ENCODE measurements at places on chromosomes 1 and 21.

- DNase-seq, result no peak
These were observed 35.7 kb upstream of the AGL start for GRCh38 chr1:99814373-99814900.

GRCh38 chr1:52234014-52234413, 92.1 kb downstream of the ZFYVE9 start:
- no peak for DNase-seq

- no peak for DNase-seq
These were observed 84.6 kb downstream of the SELENOF start for GRCh38 chr1:86829321-86829720.

DNA sequence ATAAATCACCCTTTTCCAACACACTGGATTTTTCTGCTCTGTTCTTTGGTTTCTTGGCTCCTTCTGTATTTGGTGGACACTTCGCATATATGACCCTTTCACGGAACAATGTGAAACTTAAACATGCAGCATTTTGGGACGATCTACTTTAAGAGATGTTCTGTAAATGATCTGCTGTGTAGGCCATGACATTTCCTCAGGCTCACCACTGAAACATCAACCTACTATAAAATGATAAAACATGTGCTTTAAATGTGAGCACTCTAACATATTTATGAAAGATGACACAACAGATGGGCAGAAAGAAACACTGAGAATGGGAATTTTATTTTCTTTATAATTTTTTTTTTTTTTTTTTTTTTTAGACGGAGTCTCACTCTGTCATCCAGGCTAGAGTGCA, 316.3 kb upstream of the GREM2 start:
- DNase-seq, result no peak

DNA sequence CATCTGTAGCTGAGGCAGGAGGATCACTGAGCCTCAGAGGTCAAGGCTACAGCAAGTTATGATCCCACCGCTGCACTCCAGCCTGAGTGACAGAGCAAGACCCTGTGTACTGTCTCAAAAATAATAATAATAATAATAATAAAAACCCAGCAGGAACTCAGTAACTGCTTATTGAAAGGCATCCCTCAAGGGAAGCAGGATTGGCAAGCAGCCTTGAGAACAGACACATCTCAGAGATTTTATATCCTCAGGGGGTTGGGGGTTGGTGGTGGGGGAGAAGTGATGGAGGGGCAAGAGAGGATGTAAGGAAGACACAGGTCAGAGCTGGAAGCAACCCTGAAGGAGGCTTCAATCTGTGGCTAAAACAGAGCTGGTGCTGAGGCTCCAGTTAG, 29.6 kb downstream of the GNB1 start:
- no peak for DNase-seq

- no peak for DNase-seq
These were observed 47.5 kb downstream of the EVA1C start for GRCh38 chr21:32459972-32460371.

DNA sequence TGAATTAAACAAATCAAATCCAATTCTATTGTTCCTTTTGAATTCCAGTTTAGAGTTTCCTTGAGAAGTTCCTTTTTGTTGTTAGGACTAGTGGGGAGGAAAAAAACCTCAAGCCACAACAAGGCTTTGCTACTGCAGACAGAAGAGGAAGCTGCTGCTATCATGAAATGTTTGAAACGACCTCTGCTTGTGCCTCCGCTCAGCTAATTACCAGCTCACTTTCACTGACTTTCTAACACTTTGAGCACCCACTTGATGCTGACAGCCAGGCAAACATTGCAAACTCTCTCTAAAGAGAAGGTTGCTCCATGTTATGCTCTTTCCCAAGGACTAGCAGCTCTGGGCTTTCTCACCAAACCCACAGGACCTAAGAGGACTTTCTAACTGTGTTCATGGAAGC, 203.9 kb upstream of the PROX1 start:
- DNase-seq, result no peak

- DNase-seq, result no peak
These were observed 129.3 kb upstream of the PLPPR5 start for GRCh38 chr1:99133756-99134500.

GRCh38 chr1:158039380-158039779, 45.9 kb downstream of the KIRREL1 start:
- DNase-seq, result no peak

DNA sequence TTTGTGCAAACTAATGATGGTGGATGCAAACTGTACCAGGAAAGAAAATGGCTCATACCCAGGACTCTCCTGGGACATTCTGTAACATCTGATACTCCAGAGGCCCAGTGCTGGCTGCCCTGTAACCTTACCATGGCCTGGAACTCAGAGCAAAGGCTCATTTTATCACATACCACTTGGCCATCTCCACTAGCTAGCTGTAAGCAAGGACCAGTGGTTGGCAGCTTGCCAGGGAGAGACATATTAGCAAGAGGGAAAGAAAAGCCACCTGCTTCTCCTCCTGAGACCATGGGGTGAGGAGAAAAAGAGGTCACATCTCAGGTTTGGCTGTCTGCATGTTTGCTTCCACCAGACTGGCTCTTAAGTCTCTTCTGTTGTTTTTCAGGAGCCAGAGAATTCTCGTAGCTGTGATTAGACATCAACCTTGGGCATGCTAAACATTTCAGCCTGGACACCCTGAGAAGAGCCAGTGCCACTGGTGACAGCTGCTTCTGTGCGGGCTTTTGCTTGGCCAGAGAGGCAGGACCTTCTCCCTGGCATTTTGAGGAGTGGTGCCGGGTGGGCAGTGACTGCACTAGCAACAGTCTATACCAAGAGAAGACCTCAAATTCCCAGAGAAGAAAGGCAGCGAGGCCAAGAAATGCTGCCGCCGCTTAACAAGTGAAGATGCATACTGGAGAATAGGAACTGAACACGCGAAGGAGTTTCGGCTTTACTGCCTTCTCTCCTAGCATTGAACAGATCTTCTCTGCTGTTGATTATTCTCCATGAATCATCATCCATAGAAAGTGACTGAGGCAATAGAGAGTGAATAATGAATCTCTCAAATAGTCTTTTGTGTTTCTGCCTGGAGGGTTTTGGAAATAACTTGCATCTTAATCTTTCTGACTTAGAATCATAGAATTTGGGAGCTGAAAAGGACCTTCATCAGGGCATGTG, 6.7 kb upstream of the INKA2 start:
- DNase-seq, result no peak
